ENCODE measurements at places on chromosomes 4 and X.

GRCh38 chr4:93368968-93369367 is 459.6 kb upstream of the ATOH1 start:
- DNase-seq, result no peak

GRCh38 chr4:122728856-122729255 is 3.6 kb upstream of the BBS12 start:
- no peak for DNase-seq

GRCh38 chr4:155665054-155665453 is 1.6 kb upstream of the GUCY1A1 start:
- no peak for DNase-seq

DNA sequence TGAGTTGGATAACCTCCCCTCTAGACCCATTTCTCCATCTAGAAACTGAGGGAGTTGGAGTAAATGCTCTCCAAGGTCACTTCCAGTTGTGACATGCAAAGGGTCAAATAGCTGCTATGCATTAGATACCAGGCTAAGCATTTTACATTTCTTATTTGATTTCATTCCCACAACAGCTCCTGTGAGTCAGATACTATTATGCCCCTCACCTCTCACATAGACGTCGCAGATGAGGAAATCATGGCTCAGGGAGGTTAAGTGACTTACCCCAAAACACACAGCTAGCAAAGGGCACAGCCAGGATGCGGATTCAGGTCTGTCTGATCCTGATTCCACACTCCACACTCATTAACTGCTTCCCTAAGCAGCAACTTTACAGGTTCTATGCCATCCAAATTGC is 57.7 kb downstream of the PRPS1 start:
- DNase-seq, result no peak

- DNase-seq, result no peak
Observed at GRCh38 chr4:57131849-57132742, 21.9 kb upstream of the IGFBP7 start.

- no peak for DNase-seq
Observed at GRCh38 chr4:38090455-38091246, 130.5 kb downstream of the PTTG2 start.

Data from effector CD4-positive, alpha-beta T cell (primary cell).